ENCODE measurements at places on chromosomes 12 and 14.

DNA sequence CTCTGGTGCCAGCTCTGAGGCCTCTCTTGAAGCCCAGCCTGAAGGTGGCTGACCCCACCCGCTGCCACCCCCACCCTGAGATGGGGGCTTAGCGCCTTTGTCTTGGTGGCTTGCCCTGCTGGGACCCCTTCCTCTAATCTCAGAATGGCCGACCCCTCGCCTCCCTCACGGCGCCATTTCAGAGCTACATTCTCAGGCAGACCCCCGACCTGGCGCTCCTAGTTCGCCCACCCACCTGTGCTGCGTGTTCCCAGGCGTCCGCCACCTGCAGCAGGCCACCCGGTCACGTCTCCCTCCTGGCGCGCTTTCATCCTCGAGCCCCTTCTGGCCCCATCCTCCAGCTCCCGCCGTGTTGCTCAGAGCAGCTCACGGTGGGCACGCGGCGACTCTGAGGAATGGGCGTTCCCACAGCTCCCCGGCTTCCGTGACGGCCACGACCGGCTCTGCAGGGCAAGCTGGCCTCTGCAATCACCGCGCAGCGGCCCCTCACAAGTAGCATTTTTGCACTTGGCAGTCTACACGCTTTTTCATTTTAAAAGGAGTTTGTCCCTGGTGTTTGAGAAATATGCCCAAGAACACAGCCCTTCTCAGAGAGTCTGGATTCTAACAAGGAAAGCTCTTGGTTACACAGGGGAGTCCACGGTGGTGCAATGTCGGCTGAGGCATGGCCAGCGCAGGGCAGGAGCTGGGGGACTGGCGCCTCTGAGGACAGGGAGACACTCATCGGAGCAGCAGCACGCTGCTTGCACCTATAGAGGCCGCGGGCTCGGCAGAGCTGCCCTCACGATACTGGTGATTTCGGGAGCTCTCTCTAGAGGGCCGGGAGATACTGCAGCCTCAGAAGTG lies 105.7 kb upstream of the C14orf180 start:
- no peak for DNase-seq

DNA sequence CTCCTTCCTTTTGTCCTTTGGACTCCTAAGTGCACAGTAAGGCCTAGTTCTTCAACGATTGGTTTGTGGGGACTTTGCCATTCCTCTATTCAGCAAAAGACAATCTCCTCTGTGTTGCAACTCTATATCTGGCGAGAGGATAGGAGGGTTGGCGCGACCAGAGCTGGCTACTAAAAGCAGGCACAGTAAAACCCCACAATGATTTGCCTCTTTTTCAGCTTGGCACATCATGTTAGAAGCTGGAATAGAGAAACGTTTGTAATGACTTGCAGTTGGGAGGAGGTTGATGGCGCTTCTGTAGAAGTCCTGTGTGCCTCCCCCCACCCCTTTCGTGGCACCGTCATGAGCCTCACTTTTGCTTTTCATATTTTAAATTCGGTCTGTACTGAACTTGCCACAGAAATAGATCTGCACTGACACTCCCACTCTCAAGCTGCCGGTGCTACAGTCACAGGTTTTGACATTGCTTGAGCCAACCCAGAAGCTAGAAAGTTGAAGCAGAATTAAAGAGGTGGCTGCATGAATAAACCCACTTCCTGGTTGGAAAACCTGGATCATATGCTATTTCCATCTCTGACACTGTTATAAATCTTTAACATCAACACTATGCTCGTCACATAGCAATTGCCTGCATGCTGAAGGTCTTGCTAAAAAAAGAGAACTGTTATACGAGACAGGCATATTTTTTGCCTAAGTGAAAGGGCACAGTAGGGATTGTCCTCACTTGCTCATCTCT lies 315.3 kb upstream of the PRICKLE1 start:
- DNase-seq, result peak; percentile 5

GRCh38 chr14:72557671-72558070 lies 336.2 kb downstream of the DPF3 start:
- DNase-seq, result no peak

DNA sequence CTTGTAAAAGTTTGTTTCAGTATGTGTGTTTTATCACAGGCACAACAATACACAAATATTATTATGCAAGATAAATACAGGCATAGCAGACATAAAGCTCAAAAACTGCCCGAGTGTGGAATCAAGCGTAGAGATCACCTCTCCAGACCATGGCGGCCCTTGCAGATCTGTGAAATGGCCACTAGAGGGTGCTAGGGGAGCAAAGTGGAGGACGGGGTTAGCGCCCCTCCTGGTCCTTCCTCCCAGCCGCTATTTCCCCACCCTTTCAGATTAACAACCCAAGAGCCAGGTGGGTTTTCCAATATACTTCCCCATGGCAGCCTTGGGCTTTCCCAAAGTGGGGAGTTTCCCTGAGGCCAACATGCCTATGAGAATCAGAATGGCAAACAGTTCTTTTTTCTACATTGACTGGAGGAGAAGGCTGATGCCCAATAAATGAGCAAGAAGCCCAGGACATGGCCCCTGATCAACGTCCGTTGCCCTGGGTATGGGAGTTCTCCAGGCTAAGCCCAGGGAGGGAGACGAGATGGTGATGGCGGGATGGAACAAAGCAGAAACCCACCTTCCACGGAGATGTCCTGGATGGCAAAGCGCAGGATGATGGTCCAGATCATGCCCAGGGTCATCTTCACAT lies 67.4 kb downstream of the ACTN1 start:
- peak; percentile 65 for DNase-seq

GRCh38 chr14:64186231-64187129 lies 107.7 kb downstream of the ESR2 start:
- no peak for DNase-seq
